Cerebellar nuclear complex (tissue), 1 donor: ENCODE measurements at places on chromosomes 16 and 17.

DNA sequence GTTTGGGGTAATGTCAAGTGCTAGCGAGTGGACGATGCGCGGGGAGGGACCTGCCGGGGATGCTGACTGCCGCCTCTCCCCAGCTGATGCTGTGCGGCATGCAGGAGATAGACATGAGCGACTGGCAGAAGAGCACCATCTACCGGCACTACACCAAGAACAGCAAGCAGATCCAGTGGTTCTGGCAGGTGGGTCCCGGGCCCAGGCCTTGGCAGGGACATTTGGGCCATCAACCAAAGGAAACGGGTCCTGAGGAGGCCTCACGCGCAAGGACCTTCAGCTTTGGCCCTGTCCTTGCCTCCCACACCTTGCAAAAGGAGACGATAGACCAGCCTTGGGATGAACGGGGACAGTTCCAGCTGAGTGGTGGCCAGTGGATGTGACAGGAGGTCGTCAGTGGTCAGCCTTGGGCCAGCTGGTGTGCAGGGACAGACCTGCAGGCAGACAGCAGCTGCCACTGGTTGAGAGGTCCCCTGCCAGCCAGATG lies 13.6 kb upstream of the CLEC18A start:
- DNase-seq: no peak

GRCh38 chr17:74603037-74603635 lies 11.1 kb upstream of the CD300LD start:
- DNase-seq: no peak

GRCh38 chr16:54112451-54113206 lies 174.0 kb downstream of the IRX3 start:
- DNase-seq: no peak

GRCh38 chr16:70715055-70715858 lies 29.4 kb upstream of the MTSS2 start:
- DNase-seq: no peak

DNA sequence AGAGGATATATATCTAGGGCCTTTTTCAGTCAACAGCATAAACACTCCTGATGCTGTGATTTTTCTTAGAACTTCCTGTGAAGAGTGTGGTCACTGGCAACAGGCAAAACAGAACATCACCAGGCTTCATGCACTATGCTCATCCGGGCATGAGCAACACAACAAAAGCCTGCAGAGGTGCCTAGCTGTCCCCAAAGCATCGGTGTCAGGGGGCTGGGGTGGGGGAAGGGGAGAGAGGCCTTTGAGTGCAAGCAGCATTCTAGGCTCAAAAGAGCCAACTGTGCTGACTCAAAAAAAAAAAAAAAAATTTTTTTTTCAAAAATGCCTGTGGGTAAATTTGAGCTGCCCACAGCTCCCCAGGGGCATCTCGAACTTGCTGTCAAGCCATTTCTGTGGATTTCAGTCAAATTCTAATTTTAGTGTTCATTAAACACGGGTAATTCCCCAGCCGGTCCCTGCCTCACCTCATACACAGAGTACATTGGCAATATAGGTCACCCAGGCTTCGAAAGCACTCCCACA lies 194.6 kb upstream of the DYNLRB2 start:
- DNase-seq: no peak

DNA sequence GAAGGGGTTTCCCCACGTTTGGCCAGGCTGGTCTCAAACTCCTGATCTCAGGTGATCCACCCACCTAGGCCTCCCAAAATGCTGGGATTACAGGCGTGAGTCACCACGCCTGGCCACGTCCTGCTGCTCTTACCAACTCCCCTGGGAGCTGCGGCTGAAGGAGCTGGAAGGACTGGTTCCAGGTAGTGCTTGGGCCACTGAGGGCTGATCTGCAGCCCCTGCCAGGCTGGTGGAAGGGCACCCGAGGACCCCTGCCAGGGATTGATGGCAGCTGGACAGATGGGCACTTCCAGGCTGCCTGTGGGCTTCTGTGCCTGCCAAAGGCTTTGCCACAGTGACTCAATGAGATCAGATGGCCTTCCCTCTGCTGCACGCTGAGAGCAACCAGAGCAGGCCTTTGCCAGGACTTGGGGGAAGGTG lies 2.3 kb downstream of the OXLD1 start:
- no peak for DNase-seq

DNA sequence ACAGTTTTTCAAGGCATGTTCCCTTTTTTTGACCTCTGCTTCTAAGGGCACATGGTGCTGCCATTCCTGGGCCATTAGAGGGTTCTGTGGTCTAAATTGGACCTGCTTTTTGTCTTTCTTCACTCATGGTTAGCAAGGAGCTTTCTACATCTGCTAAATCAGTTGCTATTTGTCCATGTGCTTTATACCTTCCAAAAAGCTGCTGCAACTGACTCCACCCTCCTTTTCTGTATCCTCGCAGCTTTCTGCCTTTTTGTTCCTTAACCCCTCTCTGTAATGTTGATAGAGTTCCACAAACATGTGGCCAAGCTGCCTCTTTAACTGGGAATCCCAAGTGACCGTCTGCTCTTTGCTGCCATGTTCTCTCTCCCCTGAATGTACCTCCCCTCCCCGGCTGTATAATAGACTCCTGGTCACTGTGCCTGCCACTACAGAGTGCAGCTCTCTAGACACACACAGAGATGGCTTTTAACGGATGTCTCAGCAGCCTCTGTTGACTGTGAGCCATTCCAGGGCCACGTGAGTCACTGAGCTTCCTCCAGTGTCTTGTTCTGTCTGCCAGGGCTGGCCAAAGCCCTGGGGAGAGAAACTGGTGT lies 57.4 kb upstream of the TEKT3 start:
- DNase-seq: no peak

- DNase-seq: no peak
These were observed 2.0 kb upstream of the CCDC42 start for GRCh38 chr17:8746501-8747236.

GRCh38 chr17:37745801-37746426 lies 1.1 kb upstream of the HNF1B start:
- DNase-seq: no peak

- DNase-seq: no peak
These were observed 7.8 kb downstream of the ODAD4 start for GRCh38 chr17:41937970-41938954.
